ENCODE measurements at places on chromosomes 2 and 18. TPM values are rescaled to one million over a fixed set of nuclear protein-coding genes. Genes with fewer than 3 reads are reported as not detected.

EGR4 gene
- 0.12 TPM for total RNA-seq

YIPF4 gene
- total RNA-seq, result 36.1 TPM

FEV gene
- 15.6 TPM for total RNA-seq

DNA sequence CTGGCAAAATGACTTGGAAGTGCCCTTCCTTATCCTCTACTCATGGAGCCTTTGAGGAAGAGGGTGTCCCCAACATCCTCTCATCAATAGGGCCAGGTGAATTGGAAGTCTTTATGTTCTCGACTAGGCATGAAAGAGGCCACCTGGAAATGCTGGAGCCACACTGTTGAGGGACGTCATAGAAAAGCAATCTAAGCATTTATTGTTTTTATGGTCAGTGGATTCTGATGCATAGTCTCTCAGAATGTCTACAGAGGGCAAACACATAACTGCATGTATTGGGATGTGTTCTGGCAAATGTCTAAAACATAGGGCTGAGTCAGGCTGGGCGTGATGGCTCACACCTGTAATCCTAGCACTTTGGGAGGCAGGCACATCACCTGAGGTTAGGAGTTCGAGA is 246.6 kb upstream of the SP5 start:
- no peak for DNase-seq

REG3G gene
- not detected for total RNA-seq
